Skeletal muscle cell (primary cell): ENCODE measurements at places on chromosomes 2 and 18.

DNA sequence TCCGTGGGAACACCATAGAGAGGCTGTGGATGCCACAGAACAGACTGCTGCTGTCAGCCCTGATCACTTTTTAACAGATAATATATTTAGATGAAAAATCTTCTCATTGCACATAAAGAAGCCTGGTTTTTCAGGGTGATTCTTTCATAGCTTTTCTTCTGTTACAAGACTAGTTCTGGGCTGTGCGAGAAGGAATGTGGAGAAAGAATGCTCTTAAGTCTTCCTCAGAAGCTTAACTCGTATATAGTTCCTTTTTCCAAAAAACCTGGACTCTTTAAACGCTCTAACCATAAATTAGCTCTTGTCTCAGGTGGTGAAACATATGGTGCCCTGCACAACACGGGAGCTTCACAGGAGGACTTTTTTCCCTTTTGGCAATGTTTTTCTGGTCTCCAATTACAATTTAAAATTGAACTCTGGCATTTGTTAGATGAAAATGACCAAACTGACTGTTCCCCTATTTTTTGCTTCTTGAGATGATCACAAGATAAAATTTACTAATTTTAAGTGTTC, 125.9 kb upstream of the SMAD7 start:
- DNase-seq, result no peak

DNA sequence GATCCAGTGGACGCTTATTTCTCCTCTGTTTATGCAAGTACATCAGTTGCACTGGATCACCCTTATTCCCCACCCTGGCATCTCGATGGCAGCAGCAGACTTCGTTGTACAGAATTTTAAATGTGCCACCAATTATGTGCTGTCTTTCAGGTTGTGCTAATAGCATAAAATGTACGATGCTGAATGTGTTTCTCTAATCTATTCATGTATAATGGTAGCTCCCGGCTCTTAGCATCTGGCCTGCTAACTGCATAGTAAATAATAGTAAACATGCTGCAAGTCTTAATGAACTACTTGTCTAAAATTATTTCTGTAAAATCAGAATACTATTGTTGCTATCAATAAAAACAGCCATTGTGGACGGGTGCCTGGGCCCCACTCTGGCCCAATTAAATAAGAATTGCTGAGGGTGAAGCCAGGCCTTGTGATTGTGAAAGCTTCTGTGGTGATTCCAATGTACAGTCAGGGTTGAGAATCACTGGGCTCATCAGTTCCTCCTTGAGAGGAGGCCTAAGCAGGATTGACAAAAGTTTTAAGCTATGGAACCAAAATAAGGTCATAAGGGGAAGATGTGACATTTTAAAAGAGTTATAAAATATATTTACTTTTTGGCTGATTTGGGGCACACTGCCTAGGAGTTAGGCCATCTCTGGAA, 14.4 kb upstream of the MYO3B start:
- DNase-seq, result no peak

- DNase-seq, result no peak
These were observed 3.9 kb downstream of the CRACDL start for GRCh38 chr2:98932164-98932563.

DNA sequence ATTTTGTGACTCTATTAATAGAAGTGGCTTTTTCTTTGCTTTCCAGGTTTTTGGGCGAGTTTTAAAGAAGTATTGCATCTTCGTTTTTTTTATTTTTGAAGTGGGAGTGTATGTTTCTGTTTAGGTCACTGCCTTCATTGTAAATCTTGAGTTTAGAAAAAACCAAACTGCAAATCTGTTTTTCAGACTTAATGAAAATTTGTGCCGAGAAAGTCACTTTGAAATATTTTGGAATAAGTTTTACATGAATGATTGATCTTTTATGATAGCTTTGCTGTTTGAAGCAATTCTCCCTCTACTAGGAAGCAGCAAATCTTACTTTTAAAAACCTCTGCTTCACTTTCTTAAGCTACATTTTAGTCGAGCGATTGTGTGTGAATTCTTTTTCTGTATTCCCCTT, 2.2 kb downstream of the SMAD4 start:
- DNase-seq, result no peak

GRCh38 chr2:71333619-71334018, 2.0 kb downstream of the ZNF638 start:
- no peak for DNase-seq

- DNase-seq, result no peak
These were observed 56.6 kb downstream of the CTDP1 start for GRCh38 chr18:79736230-79736629.

DNA sequence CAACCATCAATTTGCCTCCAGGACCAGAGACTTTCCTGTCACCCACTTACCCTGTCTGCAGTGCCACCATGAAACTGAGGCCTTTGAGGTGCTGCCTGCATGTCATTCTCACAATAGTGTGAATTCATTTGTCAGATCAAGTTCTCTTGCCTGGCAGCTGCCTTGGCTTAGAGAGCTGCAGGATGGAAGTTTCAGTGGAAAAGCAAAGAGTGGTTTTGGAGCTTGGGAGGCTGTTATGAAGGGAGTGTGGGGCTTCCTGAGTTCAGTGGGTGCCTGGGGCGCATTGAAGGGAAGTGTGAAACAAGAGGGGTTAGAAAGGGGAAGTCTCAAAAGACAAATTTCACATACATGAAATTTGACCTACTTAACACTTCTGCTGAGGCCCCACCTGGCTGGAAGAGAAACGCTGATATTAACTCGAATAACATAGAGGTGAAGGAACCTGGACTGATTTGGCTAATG, 7.9 kb upstream of the LBH start:
- DNase-seq, result no peak
